ENCODE measurements at places on chromosomes 6 and 20. TPM values are rescaled to one million over a fixed set of nuclear protein-coding genes. Genes with fewer than 3 reads are reported as not detected.
A peak's percentile ranks its signal among the peaks of the same experiment; 100 is the strongest.

OR2J3 gene
- not detected for total RNA-seq

MAFB gene
- 11.1 TPM for total RNA-seq

EDN1 gene
- total RNA-seq = 5.9 TPM

SDC4 gene
- total RNA-seq = 1.9 TPM

TP53TG5 gene
- total RNA-seq = not detected

BMP6 gene
- total RNA-seq = 6.9 TPM

CBLN4 gene
- 1.9 TPM for total RNA-seq

UNC5CL gene
- 0.16 TPM for total RNA-seq

BTNL2 gene
- not detected for total RNA-seq

SLC22A16 gene
- total RNA-seq = 0.31 TPM

- DNase-seq = no peak
These were observed 5.2 kb downstream of the NKAIN4 start for GRCh38 chr20:63248835-63249591.

DNA sequence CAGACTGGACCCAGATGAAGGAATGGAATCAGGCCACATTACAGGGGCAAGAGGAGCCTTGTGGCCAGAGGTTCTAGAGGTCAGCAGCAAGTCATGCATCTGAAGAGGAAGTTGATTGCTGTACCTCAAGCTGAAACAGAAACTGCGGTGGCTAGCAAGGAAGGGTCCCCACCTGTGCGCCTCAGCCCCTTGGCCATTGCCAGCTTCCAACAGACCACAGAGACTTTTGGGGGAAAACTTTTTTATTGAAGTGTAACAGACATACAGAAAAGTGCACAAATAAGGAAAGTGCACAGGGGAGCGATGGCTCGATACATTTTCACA lies 26.8 kb upstream of the SLC9A8 start:
- DNase-seq = no peak

GRCh38 chr6:17932330-17932852 lies 55.0 kb downstream of the KIF13A start:
- no peak for DNase-seq

DNA sequence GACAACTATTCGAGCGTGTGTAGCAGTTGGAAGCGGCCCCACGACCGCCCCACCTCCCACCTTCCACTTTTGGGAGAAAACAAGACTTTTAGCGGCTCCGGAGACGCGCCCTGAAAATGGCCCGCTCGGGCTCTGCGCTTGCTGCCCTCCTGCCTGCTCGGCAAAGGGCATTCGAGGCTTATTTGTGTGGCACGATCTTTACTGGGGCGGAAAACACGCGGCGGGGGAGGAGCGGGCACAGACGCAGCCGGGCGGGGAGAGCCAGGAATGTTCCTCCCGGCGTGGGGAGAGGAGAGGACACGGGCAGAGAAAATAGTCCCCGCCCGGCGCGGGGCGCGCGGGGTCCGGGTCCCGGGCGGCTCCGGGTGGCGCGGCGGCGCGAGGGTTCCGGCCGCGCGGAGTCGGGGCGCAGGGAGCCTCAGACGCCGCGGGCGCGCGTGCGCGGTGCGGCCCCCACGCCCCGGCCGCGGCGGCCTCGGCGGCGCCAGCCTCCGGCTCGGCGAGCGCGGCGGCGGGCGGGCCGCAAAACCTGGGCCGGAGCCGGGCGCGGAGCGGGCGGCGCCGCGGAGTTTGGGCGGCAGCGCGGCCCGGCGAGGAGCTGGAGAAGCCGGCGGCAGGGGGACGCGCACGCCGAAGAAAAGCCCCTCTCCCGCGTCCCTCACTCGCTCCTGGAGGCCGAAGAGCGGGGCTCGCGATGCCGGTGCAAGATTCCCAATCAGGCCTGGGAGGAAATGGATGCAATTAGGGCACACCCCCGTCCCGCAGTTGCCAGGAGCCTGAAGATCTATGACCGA lies 90.0 kb upstream of the ARID1B start:
- DNase-seq = peak; percentile 92

- no peak for DNase-seq
These were observed 441.3 kb upstream of the RGS17 start for GRCh38 chr6:153572371-153572770.

DNA sequence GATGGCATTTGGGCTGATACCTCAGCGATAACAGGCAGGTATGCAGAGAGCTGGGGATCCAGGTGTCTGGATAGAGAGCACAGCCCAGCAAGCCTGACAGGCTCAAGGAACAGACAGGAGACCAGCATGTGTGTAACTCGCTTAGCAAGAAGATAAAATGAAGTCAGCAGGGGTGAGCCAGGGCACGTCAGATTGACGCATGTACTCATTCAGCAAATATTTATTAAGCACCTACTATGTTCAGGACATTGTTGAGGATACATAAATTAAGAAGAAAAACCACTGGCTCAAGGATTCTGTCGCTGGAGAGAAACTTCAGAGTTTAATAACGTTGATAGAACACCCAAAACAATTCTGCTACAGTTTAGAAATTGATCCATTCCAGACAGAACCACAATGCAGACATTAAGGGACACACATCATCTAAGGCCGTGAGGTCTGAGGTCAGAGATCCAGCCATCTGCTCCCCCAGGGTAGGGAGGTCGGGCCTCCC lies 1.0 kb upstream of the DUSP22 start:
- no peak for DNase-seq

DNA sequence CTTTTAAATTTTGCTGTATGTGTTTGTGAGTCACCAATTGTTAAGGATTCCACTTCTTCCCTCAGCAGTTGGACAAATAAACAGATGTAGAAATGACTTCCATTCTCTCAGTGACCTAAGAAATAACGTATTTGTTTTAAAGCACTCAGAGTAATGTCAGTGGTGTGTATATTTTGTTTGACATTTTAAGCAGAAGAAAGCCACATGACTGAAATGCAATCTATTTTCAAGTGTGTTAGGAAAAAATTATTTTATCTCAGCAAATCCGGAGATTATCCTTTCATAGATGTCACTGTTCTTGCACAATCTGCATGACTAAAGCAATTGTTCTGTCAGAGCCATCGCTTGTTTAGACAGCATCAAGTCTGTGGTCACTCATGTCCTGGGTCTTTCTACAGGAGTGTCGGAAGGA lies 77.1 kb downstream of the JAG1 start:
- DNase-seq = no peak

DNA sequence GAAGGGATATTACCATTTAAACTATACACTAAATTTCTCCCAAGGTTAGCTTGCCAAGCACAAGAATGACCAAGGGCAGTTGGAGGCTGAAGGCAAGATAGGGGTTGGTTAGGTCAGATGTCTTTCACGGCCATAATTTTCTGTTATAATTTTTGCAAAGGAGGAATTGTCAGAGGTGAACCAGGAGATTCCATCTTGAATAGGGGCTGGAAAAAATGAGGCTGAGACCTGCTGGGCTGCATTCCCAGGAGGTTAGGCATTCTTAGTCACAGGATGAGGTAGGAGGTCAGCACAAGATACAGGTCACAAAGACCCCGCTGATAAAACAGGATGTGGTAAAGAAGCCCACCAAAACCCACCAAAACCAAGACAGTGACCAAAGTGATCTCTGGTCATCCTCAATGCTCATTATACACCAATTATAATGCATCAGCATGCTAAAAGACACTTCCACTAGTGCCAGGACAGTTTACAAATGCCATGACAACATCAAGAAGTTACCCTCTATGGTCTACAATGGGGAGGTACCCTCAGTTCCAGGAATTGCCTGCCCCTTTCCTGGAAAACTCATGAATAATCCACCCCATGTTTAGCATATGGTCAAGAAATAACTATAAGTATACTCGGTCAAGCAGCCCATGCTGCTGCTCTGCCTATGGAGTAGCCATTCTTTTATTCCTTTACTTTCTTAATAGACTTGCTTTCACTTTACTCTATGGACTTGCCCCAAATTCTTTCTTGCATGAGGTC lies 371.8 kb upstream of the SULF2 start:
- no peak for DNase-seq

DNA sequence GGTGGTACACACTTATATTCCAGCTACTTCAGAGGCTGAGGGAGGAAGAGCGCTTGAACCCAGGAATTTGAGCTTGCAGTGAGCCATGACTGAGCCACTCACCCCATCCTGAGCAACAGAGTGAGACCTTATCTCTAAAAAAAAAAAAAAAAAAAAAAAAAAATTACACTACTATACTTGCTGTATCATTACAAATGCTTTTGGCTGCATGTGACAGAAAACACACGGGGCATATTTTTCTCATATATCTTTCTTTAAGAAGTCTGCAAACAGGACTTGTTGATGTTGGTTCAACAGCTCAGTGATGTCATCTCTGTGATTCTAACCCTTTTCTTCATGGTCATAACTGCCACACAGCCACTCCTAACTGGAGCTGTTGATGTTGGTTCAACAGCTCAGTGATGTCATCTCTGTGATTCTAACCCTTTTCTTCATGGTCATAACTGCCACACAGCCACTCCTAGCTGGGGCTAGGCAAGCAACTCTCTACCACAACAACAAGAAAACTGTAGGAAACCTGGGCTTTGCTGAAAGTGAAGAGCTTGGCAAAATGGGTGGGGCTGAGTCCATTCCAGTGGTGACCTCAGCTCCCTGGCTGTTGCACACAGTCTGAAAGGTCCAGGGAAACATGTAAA lies 19.8 kb downstream of the MTFR2 start:
- no peak for DNase-seq

GRCh38 chr20:4605166-4605565 lies 116.5 kb upstream of the PRND start:
- DNase-seq = no peak

DNA sequence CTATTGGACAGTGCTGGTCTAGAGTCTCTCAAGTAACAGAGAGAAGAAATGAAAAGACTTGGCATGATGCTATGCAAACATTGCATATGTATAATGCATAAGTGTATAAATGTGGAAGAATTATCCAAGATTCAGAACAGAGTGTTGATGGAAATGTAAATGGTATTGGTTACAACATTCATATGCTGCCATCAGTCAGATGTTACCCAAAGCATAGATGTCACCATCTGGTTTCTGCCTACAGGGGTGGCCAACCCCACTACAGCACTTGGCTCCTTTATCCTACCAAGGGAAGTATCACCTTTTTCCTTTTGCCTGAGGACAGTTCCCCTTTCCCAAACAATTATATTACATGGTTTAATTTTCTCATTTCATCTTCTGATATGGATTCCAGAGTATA lies 11.9 kb downstream of the POPDC3 start:
- no peak for DNase-seq

DNA sequence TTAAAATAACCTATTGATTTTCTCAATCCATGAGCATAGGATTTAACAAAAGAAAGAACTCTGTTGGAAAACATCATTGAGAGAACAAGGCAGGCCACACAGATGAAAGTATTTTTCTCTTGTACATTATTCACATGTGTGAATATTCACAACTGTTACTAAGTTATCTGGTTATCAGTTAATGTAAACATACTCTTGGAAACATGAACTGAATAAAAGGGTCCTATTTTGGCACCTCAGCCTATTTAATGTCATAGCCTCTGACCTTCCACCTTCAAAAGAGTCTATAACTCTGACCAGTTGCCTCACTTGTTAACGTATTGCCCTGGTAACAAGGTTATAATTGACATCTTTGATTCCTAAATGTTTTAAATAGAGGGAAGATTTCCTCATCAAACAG lies 8.1 kb downstream of the SYCP2 start:
- no peak for DNase-seq

- DNase-seq = no peak
These were observed 36.3 kb upstream of the CST5 start for GRCh38 chr20:23915844-23916243.

DNA sequence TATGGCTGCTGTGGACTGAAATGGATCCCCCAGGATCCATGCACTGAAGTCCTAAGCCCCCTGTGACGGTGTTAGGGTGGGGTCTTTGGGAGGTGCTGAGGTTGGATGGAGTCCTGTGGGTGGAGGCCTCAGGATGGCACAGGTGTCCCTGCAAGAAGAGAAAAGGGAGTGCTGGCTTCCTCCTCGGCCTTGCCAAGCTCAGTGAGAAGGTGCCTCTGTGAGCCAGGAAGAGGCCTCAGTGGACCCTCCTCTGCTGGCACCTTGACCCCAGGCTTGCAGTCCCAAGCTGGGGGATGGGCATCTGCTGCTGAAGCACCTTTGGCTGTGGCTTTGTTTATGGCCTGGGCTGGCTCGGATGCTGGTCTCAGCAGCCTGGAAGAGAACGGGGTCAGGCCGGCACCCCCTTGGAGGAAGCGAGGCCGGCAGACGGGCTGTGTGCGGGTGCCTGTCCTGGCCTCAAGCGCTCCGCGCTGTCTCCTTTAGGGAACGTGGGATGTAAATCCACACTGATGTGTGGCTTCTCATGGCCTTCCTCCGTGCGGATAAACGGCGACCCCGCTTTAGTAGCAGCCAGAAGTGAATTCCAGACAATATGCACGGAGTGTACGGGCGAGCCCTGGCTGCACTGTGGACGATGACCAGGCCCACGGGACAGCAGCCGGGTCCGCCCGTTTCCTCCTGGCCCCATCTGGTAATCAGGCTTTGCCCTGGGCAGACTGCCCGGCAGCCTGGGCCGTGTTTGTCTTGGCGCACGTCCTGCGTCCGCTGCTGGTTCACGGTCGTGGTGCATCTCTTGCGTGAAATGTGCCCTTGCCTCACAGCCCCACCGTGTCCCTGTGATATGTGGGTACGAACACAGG lies 182.6 kb downstream of the ERMARD start:
- no peak for DNase-seq

DNA sequence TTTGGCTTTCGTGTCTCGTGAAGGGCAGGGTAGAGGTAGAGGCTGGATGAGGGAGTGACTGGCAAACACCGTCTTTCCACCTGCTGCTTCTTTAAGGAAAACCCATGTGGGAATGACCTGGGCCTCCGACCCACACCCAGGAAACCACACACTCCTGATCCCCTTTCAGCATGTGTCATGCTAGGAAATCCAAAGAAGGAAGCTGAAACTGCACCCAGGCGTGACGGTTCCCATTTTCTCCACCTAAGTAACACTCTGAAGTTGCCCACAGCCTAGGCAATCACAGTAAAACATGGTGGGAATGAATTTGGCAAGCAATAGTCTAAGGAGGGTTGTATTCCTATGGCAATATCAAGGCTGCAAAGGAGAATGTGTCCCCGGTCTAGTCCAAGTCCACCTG lies 538.4 kb upstream of the NOX3 start:
- DNase-seq = no peak

DNA sequence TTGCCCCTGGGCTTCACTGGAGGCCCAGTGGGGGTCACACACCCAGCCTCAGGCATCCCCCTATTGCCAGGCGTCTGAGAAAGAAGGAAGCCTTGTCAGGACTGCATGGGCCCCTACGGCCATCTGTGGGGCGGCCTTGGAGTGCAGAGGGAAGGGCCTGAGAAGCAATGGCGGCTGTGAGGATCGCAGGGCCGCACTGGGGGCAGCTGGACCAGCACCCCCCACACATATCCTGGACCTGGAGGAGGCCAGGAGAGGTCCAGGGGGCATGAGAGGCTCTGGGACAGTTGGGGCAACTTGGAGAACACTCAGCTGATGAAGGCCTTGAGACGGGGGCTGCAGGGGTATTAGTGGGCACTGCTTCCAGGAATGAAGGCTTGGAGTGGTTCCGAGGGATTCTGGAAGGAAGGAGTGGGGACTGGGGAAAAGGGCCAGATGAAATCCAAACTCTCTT lies 16.5 kb downstream of the MDFI start:
- no peak for DNase-seq
